A673 (cell line): ENCODE measurements at places on chromosomes 6 and 20. TPM values are rescaled to one million over a fixed set of nuclear protein-coding genes. Genes with fewer than 3 reads are reported as not detected.

Gene NSFL1C
- total RNA-seq: 148 and 158 TPM in 2 replicates

Gene MYLK4
- total RNA-seq: 0.13 and 0.39 TPM in 2 replicates

Gene ADAM33
- not detected in 2 replicates for total RNA-seq

Gene ADA
- total RNA-seq: 19.3 and 27.2 TPM in 2 replicates

Gene TMEM217
- 0.37 TPM in 1 of 2 replicates, not detected in the other for total RNA-seq

Gene ENPP1
- 19.5 and 20.5 TPM in 2 replicates for total RNA-seq

Gene HDGFL1
- total RNA-seq: not detected in 2 replicates

Gene SLC35D3
- total RNA-seq: not detected in 2 replicates

Gene ECT2L
- total RNA-seq: not detected in 2 replicates
